ENCODE measurements at places on chromosomes 7 and 10.

DNA sequence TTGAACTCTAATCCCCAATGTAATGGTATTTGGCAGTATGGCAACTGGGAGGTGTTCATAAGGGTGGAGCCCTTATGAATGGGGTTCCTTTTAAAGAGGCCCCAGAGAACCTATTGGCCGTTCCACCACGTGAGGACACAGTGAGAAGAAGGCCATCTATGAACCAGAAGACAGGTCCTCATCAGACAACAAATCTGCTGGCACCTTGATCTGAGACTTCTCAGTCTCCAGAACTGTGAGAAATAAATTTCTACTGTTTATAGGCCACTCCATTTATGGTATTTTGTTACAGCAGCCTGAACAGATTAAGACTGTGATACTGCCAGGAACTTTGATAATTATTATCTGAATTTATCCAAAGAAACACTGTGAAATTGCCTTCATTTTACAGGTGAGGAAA lies 132.3 kb downstream of the GLI3 start:
- no peak for DNase-seq

- peak; percentile 75 for DNase-seq
These were observed at the start of gene WDR91 for GRCh38 chr7:135211179-135211945. Gene WDR91, minus strand, starts transcription at chr7:135211526. Its CDS starts 24 bp downstream, at chr7:135211502.

GRCh38 chr7:70680743-70681468 lies 451.0 kb upstream of the GALNT17 start:
- DNase-seq, result no peak

DNA sequence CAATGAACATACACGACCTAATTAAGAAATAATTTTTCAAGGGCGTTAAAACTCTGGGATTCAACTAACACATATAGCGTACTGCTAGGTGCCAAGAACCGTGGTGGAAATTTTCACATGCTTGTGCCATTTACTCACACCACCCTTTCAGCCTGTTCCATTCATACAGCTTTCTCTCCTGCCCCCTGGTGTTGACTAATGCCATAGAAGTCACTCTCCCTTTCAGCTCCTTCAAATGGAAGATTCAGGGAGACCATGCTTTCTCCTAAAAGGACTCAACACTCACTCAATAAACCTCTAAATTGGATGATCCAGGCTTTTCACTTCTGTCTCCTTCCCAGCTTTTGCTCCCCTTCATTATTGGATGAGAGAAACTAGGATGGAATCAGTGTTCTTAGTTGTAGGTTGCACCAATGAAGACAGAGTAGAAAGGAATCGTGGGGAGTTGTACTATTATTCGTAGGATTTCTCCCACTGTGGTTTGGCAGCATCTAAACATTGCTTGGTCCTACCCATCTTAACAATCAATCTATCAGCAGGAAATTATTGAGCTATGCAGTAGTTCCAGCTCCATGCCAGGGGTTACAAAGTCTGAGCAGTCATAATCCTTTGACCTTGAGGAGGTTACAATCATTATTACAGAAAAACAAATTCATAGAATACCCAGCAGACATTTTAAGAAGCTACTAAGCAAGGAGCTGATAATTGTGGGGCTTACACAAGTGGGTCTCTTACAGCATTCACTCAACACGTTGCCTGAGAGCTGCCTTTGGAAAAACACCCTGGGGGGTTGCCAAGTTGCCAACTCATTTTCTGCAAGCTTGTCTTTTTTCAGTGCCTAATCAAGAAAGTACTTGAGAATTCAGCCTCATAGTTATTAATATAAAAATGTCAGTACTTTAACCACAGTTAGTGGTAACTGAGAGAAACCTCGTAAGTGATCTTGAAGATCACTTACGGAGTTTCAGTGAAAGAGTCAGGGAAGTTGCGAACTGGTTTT lies 2.8 kb upstream of the PPP1R3C start:
- no peak for DNase-seq

- no peak for DNase-seq
These were observed 220.3 kb downstream of the PHTF2 start for GRCh38 chr7:78018641-78019446.

Measured in esophagus squamous epithelium (tissue), 5 donors.